ENCODE measurements at places on chromosomes 4 and X. TPM values are rescaled to one million over a fixed set of nuclear protein-coding genes. Genes with fewer than 3 reads are reported as not detected.

The DCAF8L2 gene
- not detected for total RNA-seq

The PASD1 gene
- total RNA-seq, result not detected

The HPRT1 gene
- 10.7 TPM for total RNA-seq

The ASB9 gene
- total RNA-seq, result 2.0 TPM

The PRR32 gene
- total RNA-seq, result not detected

The DDX53 gene
- total RNA-seq, result not detected

The DMRTC1 gene
- 0.31 TPM for total RNA-seq

The PSMD10 gene
- total RNA-seq, result 7.8 TPM

The FAT1 gene
- total RNA-seq, result 58.2 TPM

DNA sequence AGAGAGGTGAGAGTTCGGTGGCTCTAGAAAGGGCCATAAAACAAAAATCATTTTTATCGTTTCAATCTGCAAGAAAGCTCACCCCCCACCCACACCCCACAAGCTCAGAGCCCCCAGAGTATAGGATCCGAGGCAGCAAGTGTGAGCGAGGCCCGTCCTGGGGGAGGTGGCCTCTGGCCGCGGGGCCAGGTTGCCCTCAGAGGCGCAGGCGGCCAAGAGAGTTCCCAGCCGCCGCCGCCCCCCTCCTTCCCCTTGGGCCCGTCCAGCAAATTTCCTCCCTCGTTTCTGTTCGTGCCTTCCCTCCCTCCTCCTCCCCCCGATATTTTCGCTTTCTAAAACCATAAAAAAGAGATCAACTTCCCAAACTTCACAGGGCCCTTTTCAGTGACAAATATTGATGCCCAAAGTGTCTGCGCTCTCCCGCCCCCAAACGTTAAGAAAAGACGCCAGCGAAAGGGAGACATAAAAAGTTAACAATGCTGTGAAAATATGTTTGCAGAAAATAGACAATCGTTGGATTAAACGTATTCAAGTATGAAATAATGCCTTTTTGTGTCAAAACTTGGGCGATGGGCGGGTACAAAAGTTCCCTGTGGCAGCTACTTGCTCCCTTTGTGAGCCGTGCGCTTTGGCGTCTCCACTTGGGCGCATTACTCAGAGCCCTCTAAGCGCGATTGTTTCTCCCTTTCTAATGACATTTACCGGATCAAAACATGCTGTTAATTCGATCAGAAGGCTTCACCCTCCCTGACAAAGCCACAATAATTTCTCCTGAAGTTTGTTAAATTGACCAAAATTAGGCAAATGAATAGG is 1.1 kb upstream of the HELT start:
- no peak overlapping the region for H3K27ac ChIP-seq
- H3K4me1 ChIP-seq, result no peaks in the 10 kb centered on the region
- no peaks in the 10 kb centered on the region for H3K36me3 ChIP-seq
- H3K4me3 ChIP-seq, result no peak overlapping the region

DNA sequence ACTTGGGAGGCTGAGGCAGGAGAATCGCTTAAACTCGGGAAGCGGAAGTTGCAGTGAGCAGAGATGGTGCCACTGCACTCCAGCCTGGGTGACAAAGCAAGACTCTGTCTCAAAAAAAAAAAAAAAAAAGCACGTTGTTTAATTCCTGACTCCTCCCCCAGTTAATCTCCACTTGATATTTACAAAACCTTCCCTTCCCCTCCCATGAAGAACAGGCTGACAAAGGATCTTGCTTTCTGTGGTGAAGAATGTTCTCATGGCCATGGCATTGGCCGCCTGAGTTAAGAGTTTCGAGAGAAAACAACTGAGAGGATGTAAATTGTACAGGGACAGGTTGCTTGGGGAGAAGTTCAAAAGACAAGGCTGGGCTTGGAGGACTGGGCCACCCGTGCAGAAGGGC is 168.2 kb upstream of the BCOR start:
- H3K27me3 ChIP-seq, result no peaks in the 10 kb centered on the region
- no peaks in the 10 kb centered on the region for H3K4me1 ChIP-seq
- no peaks in the 10 kb centered on the region for H3K36me3 ChIP-seq
- H3K27ac ChIP-seq, result no peak overlapping the region
- no peak overlapping the region for H3K4me3 ChIP-seq

DNA sequence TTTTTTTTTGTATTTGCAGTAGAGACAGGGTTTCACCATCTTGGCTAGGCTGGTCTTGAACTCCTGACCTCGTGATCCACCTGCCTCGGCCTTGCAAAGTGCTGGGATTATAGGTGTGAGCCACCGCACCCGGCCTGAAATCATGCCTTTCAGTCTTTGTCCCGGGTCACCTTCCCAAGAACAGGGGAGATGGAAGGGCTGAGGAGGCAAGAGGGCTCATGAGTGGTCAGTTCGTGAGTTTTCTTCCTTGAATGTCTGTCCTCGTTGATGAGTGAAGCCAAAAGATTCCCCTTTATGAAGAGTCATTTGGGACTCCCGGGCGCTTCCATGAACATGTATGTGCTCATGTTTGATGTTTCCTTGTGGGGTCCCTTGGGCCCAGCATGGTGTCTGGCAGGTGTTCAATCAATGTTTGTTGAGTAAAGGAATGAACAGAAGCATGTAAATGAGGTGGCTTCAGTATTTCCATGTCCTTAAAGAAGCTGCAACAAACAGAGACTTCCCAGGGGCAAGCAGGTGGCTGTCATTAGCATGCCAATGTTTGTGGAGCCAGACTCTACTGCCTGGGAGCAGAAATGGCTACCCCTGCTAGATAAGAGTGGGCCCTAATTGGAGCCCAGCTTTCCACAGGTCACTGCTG is 3.4 kb upstream of the SEPTIN6 start:
- DNase-seq, result no peak
- H3K4me3 ChIP-seq, result no peak overlapping the region
- H3K4me1 ChIP-seq, result no peaks in the 10 kb centered on the region
- H3K27me3 ChIP-seq, result no peaks in the 10 kb centered on the region

GRCh38 chr4:93776386-93777080 is 52.0 kb upstream of the ATOH1 start:
- no peak overlapping the region for H3K4me3 ChIP-seq
- no peak overlapping the region for H3K27ac ChIP-seq
- H3K36me3 ChIP-seq, result no peaks in the 10 kb centered on the region

DNA sequence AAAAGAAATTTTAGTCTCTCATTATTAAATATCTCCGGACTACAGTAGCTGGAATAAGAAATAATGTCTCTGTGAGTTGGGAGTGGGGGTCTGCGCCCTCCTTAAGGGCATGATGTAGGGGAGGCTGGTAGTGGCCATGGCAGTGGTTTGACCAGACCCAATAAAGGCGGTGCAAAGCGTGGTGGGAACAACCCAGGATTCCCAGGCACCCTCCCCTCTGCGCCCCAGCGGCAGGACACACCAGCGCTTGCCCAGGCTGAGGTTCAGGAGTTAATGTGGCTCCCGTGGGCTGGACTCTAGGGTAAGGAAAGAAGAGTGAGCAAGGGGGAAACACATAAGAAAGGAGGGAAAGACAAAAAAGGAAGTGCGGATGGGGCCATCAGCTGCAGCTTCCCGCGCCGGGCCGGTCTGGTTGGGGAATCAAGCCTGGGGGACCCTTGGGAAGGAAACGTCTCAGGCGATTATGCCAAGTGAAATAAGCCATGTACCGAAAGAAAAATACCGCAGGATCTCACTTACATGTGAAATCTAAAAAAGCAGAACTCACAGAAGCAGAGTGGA is 157.5 kb upstream of the SMIM31 start:
- H3K4me1 ChIP-seq, result no peaks in the 10 kb centered on the region
- DNase-seq, result no peak
- H3K36me3 ChIP-seq, result no peaks in the 10 kb centered on the region
- H3K27ac ChIP-seq, result no peak overlapping the region
- no peak overlapping the region for H3K4me3 ChIP-seq
- no peaks in the 10 kb centered on the region for H3K27me3 ChIP-seq

DNA sequence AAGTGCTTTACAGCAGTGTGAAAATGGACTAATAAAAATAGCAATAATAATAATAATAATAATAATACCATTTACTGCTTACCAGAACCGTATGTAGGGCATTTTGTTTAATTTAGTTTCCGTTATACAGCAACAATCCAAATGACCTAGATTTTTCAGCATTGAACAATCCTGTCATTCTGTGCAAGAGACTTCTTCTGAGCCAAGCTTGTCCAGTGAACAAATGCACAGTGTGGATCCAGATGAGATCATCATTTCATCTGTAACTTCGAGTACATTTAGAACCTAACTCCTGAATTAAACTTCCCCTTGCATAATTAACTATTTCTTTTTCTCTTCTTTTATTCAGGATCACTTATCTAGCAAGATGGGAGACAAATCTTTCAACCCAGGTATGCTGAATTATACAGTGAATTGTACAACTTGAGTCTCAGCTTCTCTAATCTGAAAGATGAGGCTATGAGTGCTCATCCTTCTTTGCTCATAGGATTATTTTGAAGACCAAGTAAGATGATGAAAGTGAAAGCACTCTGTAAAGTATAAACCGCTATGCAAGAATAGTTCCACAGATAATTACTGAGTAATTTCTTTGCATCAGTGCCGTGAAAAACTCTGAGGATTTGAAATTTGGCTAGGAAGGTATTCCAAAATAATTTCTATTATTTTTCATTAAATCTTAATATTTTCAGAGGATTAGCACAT is 6.6 kb downstream of the CLNK start:
- no peak for DNase-seq
- H3K27ac ChIP-seq, result no peak overlapping the region
- H3K4me3 ChIP-seq, result no peak overlapping the region

GRCh38 chr4:834368-835147 is 8.6 kb upstream of the CPLX1 start:
- no peak for DNase-seq
- H3K4me3 ChIP-seq, result no peak overlapping the region
- no peaks in the 10 kb centered on the region for H3K27me3 ChIP-seq
- H3K36me3 ChIP-seq, result no peaks in the 10 kb centered on the region
- no peak overlapping the region for H3K27ac ChIP-seq
- peaks cover 14% of the 10 kb centered on the region for H3K4me1 ChIP-seq

- no peak overlapping the region for H3K4me3 ChIP-seq
- H3K36me3 ChIP-seq, result no peaks in the 10 kb centered on the region
- no peak overlapping the region for H3K27ac ChIP-seq
- H3K4me1 ChIP-seq, result no peaks in the 10 kb centered on the region
- no peak for DNase-seq
These were observed 140.3 kb upstream of the ZXDB start for GRCh38 chrX:57451426-57452020.

- no peaks in the 10 kb centered on the region for H3K4me1 ChIP-seq
- H3K27me3 ChIP-seq, result no peaks in the 10 kb centered on the region
- H3K27ac ChIP-seq, result no peak overlapping the region
- no peak for DNase-seq
- H3K4me3 ChIP-seq, result no peak overlapping the region
These were observed 103.7 kb downstream of the SCD5 start for GRCh38 chr4:82694892-82695291.

DNA sequence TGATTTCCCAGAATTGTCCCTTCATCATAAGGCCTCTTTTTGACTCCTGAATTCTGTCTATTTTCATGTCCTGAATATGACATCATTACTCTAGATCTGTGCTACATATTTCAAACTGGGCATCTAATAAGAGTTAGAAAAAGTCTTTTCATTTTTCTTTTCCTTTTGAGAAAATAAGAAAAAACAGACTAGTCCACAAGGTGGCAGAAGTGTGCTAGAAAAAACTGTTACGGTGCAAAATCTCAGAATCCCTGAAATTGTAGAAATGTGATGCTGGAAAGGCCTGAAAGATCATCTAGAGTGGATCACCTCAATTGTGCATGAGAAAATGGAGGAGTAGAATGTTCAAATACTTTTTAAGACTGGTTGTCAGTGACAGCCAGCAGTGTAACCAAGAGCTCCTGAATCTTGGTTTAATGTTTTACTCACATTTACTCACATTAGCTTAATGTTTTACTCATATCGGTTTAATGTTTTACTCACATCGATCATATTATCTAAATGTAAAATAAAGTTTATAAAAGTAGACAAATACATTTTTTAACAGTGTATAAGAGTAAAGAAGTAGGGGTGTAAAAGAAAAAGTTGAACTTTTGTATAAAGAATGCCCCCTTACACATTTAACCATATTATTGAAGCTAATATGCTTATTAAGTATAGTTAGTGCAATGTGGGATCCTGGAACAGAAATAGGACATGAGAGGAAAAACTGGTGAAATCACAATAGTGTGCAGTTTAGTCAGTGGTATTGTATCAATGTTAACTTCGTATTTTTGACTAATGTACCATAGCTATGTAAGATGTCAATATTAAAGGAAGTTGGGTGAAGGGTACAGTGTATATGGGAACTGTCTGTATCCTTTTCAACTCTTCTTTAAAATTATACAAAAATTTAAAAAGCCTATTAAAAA is 15.2 kb downstream of the ASB11 start:
- H3K27ac ChIP-seq, result peak overlapping the region; percentile 71
- DNase-seq, result no peak
- no peak overlapping the region for H3K4me3 ChIP-seq
- H3K27me3 ChIP-seq, result no peaks in the 10 kb centered on the region
- H3K4me1 ChIP-seq, result peaks cover 7% of the 10 kb centered on the region
